Activated CD4-positive, alpha-beta T cell treated with anti-CD3 and anti-CD28 coated beads, Interleukin-10, Interleukin-2, amounts not matched to agents 100 ng/mL and 50 ng/mL, durations not matched to agents 16 hours and 8 hours (primary cell): ENCODE measurements at places on chromosomes 5 and 9.

DNA sequence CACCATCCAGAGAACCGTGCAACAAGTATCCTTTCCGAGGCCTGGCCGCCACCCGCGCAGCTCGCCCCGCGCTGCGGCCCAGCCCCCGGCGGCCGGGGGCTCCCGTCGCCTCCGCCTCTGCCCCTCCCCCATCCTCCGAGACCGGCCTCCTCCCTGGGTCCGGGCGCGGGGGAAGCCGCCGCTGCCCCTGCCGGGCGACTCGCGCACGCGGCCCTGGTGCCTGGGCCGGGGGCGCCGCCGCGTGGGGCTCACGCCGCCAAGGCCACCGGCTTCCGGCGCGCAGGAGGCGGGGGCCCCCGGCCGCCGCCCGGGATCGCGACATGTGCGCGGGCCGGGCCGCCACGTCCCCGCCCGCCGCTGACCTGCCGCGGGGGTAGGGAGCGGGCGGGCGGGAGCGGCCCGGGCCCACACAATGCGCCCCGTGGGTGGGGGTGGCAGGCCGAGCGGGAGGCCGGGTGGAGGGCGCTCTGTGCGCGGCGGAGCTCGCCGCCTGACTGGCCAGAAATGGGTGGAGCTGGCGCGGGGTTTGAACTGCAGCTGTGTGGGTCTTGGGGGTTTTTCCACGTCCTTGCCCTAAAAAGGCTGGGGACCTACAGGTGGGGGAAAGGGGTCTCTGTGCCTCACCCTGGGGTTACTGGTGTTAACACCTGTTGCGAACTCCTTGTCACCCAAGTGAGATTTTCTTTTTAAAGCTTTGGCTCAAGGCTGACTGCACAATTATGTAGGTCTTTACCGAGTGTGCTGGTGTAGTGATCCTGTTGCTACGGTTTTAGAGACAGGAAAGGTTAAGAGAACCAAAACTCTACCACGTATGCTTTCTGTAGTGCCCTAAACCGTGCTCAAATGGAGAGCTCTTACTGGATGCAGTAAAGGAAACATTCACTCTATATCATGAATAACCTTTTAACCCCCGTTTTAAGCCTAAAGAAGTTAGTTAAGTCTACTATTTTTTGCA is 32.3 kb downstream of the TNPO1 start:
- peak; percentile 58 for DNase-seq

DNA sequence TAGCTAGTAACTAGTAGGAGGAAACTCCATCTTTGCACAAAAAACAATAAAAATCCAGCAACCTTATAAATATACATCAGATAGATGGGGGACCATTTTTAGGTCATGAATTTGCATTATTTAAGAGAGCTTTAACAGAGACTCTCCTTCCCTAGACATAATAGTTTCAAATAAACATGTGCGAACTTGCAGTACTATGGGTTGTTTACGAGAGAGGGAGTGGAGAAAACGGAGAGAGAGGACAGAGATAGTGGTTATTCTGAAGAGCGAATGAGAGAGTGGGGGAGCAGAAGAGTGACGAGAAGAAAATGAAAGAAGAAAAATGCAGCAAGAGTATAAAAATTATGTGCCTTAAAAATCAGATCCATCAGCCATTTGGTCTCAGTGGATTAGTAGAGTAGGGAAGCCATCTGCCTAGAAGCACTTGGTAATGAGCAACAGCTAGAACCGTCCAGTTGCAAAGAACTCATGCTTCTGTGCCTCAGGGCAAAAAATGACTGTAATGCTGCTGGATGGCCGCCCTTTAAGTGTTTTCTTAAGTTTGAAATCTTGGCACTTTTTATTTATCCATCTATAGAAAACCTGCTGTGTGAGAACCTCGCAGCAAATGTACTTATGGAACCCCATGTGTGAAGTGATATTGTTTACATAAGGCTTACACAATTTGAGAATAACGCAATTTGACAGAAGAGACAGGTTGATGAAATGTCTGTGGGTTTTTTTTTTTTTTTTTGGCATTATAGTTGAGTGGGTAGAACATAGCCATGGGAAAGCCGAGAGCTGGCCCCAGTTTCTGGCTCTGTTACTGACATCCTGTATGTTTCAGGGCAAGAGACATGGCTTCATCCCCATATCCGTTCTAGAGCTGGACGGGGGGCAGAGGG is 95.6 kb upstream of the ZNF608 start:
- no peak for DNase-seq

- DNase-seq, result no peak
These were observed 205.6 kb downstream of the DENND1A start for GRCh38 chr9:123724211-123724796.

- DNase-seq, result no peak
These were observed 12.0 kb downstream of the UIMC1 start for GRCh38 chr5:176994460-176995121.

DNA sequence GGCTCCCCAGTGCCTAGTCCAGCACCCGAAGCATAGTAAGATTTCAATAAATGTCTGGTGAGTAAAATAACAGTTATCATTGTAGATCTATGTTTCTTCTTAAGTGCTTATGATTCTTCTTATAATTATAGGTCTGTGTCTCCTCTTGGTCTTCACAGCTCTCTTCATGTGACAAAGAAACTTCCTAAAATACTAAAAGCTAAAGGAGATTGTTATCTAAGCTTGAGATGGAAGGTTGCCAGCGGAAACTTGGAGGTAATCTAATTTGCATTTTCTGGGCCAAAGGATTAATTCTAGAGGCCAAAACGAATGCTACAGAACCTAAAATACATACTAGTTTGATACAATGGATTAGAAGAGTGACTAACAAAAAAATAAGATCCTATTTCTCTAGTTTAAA is 13.6 kb upstream of the ARHGAP26 start:
- no peak for DNase-seq

GRCh38 chr9:21761309-21761901 is 41.0 kb upstream of the MTAP start:
- DNase-seq, result peak; percentile 87

- DNase-seq, result no peak
These were observed 275.5 kb downstream of the ARHGEF28 start for GRCh38 chr5:73901455-73901854.

DNA sequence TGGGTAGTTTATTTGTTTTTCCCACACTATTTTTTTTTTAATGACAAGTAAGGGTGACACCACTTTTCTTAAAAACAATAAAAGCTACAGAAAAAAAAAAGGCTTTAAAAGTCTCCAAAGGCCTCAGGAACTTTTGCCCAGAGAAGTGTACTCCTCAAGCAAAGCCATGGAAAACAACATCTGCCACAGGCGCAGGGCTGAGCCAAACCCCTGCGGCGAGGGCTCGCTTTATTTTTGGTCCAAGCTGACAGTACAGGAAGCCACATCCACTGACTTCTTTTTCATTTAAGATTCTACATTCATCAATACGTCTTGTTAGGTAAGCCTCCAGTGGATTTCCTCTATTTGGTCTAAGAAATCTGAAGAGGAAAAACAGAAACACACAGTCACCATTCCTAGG is 51.9 kb upstream of the IFNK start:
- DNase-seq, result no peak

GRCh38 chr9:7174884-7175283 is 417.1 kb downstream of the KDM4C start:
- DNase-seq, result no peak

DNA sequence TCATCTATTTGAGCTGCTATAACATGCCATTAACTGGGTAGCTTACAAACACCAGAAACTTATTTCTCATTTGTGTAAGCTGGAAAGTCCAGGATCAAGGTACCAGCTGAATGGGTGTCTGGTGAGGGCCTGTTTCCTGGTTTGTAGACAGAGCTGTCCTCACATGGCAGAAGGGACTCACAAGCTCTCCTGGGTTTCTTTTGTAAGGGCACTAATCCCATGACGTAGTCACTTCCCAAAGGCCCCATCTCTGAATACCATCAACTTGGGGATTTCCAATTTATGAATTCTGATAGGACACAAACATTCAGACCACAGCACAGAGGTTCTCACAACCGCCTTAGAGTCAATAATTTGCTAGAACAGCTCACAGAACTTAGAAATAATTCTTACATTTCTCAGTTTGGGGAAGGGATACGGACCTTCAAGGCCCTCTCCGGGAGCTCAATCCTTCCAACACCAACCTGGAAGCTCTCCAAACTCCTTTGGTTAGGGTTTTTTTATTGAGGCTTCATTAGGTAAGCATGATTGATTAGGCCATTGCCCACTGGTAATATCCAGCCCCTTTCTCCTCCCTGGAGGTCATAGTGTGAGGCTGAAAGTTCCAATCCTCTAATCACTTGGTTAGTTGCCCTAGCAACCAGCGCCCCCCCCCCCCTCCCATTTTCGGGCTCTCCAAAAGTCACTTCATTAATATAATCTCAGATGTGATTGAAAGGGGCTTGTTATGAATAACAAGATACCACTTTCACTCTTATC is 7.6 kb upstream of the DNAJA1 start:
- DNase-seq, result no peak

DNA sequence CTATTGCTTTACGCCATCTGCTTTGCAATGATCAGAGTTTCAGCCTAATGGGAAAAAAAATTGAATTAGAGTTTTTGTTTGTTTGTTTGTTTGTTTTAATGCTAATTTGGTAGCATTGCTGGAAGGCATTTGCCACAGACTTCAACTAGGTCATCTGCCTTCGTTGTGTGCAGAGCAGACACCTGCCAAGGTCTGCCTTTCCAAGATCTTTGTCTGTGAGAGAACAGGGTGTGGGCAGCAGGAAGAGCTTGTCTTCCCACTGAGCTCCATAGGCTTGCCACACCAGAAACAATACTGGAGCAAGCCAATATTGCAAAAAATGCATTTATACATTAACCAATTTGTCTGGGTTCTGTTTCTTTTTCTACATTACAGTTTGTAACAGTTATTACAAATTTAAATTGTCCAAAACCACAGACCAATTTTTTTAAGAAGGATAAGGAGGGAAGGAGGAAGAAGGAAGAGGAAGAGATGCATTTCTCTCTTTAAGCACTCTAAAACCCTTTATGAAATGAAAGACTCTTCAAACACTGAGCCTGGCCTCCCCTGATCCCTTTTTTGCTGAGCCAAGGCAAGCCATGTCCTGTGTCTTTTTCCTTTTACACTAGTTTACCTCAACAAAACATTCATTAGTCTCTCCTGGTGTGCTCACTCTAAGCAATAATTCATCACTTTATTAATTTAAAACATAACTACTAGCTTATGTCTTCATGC is 210.5 kb downstream of the SNX18 start:
- no peak for DNase-seq

DNA sequence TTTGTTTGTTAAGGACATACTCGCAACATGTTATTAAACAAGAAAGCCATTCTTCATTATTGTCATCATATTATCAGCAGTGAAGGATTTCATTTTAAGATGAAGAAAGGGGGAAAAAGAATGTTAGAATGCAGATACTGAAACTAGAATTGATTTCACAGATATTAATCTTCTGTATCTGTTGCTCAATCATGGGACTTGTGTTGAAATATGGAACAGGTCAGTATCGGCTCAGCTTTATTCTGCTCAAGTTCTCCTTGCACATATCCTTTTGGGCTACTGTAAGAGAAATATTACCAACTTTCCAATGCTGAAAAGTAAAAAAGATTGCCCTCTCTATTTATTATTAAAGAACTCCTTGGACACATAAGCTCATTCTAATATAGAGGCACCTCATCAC is 13.8 kb upstream of the ANXA1 start:
- DNase-seq, result no peak

DNA sequence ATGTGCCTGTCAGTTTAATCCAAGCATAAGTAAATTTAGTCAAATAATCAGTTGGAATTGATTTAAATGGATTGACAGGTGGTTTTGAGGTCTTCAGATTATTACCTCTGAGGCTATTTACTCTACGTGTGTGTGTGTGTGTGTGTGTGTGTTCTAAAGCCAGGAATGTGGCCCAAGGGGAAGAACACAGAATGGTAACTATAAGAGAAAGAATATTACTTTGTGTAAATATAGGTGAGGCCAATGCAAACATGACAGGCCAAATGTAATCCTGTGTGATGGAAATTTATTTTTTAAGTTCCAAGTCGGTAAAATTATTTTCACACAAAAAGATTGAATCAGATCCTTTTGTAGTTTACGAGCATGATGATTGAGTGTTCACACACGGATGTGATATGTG is 390.0 kb downstream of the PLK2 start:
- no peak for DNase-seq

GRCh38 chr5:76918539-76918938 is 34.3 kb upstream of the CRHBP start:
- peak; percentile 2 for DNase-seq

DNA sequence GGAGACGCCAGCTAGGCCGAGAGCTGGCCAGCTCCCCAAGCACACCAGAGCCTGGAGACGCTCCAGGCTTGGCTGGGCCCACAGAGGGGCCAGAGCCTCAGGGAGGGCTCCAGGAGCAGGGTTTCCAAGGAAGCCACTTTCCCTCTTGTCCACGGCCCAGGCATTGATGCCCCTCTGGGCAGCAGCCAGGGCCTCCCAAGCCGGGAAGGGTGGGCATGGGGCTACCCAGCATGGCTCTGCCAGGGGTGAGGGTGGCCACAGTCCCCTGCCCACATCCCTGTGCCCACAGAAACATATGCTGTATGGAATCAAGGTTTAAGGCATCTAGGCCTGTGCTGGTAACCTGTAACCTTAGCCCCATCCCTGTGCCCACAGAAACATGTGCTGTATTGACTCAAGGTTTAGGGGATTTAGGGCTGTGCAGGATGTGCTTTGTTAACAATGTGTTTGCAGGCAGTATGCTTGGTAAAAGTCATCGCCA is 1.5 kb upstream of the DPP7 start:
- no peak for DNase-seq

DNA sequence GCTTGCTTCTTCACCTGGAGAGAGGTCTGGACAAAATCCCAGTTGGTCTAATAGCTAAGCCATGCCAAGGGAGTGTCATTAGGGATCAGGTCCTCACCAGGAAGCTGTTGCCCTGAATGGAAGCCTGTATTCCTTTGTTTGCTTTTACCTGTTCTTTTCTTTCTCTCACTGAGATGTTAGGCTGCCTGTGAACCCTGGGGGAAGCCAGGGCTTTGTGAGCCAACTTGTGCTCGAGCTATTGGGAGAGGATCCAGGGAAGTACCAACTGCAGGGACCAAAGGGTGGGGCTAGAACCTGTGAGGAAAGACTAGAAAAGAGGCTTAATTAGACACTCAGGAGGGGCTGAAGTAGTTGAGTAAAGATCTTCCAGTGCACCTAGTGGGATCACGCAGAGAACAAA is 451.2 kb upstream of the TLE4 start:
- no peak for DNase-seq
